Epithelial cell of proximal tubule (primary cell): ENCODE measurements at places on chromosomes 3 and 15. TPM values are rescaled to one million over a fixed set of nuclear protein-coding genes. Genes with fewer than 3 reads are reported as not detected.

GRCh38 chr3:12139111-12139511, 19.6 kb downstream of the TIMP4 start:
- no peak for DNase-seq

DNA sequence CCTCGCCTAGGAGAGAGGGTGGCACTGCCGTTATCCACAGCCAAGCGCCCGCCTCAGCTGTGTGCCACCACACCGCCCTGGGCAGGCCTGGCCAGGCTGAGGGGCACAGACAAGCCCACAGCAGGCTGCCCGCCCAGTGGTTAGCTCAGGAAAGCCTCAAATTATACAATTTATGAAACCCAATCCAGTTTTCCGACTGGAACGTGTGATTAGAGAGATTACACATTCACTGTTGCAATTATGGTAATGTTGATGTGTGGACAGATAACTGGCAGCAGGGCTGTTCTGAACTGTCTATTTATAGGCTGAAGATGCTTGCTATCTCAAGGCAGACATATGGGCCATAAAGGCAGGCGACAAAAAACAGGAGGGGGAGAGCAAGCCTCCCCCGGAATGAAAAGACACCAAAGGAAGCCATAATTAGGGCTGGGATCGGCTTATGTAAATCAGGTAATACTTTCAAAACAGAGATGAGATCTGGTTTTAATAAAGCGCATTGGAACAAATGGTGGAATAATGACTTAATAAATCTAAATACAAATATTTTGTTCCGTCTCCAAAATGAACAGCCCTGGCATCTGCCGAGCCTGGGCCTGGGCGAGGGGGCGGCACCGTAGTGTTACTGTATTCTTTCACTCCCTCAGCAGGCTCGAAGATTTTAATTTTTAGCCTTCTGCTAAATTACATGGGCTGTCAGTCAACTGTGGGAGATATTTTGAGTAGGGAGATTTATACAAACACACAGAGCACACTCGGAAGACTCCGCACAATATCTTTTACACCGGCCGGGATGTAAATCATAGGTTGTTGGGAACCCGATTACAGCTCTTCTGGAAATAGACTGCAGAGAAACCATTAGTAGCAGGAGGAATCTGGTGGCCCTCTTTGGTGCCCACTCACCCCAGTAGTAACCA, 103.1 kb upstream of the TLE3 start:
- DNase-seq = no peak

DNA sequence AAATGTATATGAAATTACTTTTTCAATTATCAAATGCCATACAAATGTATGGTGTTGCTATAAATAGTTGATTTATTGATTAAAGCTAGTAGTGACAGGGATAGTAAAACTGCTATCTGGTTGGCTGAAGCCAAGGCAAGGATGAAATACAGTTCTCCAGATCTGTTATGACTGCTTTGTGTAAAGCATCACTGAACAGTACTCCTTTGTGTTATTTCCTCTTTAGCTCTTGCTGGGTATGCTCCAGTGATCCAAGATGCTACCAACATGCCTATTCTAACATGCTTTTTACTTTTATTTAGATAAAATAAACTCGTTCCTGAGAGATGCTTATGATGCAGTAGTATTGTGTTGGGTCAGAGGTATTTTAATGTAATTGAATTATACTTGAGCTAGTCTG, 12.4 kb upstream of the UBR1 start:
- DNase-seq = no peak

Gene POTEB
- total RNA-seq = not detected in 2 replicates

Gene ISG20
- 7.6 and 17.3 TPM in 2 replicates for total RNA-seq

Gene DAZL
- not detected in 2 replicates for total RNA-seq
